ENCODE measurements at places on chromosomes 11 and 22.

- DNase-seq = no peak
Measured at GRCh38 chr11:32847511-32847910, 17.8 kb downstream of the PRRG4 start.

DNA sequence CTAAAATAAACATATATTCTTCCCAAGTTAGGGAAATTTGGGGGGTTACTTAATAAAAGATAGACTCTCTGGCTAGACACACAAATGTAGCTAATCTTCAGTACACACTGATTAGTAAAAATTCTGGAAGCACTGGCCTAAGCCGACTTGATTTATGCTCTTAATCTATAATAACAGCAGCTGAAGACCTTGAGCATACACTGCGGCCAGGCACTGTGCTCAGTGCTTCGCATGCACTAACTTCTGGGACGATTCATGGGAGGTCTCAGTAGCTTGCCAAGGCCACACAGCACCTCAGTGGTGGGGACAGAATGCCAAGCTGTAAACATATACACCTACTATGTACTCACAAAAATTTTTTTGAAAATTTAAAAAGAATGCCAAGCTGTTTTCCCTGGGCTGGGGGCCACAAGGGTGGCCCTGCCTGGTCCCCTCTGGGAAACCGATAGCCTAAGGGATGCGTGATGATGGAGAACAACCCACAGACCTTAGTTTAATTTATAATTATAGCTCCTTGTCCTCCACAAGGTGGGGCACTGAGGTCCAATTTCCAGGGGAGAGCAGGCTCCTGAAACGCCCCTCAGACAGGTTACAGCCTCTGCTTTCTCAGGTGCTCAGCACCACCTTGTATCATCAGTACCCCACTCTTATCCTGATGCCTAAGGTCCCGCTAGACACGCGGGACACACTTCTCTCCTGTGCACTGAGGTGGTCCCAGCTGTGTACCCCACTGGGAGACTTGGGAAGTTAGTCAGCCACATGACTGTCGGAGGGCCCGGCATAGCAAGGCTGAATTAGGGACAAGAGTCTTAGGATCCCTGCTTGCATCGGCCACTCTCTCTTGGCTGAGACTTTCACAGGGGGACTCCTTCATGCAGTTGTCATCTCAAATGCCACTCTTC is 20.1 kb downstream of the SERPIND1 start:
- DNase-seq = no peak

DNA sequence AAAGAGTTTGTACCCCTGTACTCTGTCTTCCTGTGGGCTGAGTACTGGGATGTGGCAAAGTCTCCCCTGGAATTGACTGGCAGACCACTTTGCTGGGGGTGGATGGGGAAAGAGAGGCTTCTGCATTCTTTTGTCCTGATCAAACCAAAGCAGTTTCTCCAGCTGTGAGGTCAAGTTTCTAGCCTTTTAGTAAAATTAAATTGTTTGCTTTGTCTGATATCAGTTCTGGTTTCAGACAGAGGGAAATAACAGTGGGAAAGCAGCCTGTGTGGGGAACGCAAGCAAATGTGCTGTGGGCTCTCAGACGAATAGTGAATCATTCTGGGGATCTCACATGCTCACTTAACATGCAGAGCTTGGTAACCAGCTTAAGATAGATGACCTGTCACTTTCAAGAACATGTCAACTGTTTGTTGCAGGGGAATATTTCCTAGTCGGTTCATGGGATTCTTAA is 151.6 kb downstream of the FAT3 start:
- no peak for DNase-seq

DNA sequence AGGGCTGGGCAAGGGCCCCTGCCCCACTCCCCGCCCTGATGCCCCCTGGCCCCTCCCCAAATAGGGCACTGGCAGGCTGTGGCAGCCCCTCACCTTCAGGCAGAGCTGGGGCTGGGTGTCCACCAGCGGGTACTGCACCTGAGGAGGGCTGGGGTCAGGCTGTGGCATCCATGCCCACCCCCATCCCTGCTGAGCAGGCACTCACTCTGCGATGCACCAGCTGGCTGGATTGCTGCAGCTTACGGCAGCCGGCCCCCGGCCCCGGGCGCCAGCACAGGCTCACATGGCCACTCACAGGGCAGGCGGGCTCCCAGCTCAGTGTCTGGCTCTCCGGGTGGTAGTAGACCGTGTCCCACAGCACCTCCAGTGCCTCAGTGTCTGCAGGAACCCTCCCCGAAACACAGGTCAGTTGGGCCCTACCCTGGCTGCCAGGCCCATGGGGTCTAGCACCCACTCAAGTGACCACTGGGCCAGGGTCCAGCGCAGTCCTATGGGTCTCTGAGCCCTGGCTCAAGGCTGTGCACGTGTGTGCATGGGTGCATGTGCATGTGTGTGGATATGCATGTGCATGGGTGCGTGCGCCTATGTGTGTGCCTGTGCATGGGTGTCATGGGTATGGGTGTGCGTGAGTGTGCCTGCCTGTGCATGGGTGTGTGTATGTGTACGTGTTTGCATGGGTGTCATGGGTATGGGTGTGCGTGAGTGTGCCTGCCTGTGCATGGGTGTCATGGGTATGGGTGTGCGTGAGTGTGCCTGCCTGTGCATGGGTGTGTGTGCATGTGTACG is 14.4 kb downstream of the IL17REL start:
- DNase-seq = no peak

DNA sequence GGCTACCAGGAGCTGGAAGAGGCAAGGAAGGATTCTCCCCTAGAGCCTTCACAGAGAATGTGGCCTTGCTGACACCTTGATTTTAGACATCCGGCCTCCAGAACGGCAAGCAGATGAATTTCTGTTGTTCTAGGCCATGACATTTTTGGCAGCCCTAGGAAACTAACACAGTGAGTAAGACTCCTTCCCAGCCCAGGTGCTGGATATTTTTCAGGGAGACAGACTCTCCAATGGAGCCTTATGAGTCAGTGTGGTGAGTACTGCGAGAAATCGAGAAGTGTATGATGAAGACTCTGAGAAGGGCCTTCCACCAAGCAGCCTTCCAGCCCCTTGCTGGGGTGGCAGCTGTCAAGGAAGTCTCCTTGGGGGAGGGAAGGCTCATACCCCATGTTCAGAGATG is 114.4 kb downstream of the OSBP2 start:
- no peak for DNase-seq

- no peak for DNase-seq
Measured at GRCh38 chr22:35611891-35612576, 5.1 kb downstream of the MB start.

DNA sequence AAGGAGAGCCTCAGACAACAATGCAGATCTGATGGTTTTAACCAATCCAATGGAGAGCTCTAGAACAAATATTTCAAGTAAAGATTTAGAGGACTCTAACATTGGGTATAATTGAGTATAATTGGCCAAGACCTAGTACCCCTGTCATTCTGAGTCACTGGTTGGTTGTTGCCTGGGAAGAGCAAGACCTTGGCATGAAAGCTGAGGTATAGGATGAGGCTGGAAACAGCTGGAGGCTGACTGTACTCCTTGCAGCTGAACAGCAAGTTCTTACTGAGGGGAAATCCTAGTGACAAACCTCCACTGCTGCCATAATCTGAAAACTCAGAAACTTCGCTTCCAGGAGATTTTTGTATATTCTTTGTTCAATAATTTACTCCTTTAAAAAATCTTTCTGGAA is 54.3 kb upstream of the MUC15 start:
- no peak for DNase-seq

DNA sequence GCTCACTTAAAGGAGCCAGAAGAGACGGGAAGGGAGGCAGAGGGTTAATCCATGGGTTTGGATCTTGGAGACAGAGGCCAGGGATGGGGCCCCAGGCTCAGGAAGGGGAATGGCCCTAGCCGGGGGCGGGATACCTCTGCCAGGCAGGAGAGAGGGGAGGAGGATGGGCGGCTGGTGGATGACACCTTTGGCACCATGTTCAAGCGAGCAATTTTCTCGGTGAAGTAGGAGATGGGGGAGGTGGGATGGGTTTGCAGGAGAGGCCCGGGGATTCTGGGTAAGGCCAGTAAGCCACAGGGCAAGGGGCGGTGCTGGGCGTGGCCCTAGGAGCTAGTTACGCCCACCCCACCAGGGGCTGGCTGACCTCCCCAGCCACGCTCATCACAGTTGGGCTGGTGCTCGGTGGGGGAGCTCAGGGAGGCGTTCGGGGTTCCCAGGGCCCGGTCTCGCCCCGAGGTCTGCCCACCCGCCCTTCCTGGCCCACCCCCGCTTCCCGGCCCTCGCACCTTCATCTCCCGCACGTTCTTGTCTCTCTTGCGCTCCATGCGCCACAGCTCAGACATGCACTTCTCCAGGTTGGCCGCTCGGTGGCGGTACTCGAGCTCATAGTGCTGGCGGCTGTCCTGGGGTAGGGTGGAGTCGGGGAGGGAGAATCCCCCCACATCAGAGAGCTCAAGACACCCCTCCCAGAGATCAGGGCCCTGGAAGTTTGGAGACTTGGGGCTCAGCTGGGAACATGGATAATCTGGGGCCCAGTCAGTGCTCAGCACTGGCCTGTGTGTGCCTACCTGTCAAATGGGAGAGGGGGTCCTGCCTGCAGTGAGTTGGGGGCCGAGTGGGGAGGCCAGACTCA is 12.7 kb downstream of the BAIAP2L2 start:
- no peak for DNase-seq

- DNase-seq = no peak
Measured at GRCh38 chr11:88315015-88315414, 22.5 kb downstream of the CTSC start.

DNA sequence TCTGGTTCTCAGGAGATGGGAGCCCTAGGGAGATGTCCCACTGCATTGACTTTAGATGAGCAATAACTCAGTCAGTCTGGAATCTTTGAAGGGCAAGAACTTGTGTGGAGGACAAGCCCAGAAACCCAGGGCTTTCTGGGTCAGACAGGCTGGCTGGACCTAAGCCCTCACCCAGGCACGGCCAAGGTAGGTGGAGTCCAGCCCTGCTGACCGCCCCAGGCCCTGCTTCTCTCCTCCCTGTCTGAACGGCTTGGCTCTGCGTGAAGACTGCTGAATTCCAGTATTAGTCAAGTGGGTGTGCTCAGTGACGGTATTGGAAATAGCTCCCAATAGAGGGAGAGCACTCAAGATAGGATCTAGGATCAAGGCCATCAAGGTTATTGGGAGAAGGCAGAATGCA is 6.1 kb downstream of the CXCR5 start:
- DNase-seq = no peak

DNA sequence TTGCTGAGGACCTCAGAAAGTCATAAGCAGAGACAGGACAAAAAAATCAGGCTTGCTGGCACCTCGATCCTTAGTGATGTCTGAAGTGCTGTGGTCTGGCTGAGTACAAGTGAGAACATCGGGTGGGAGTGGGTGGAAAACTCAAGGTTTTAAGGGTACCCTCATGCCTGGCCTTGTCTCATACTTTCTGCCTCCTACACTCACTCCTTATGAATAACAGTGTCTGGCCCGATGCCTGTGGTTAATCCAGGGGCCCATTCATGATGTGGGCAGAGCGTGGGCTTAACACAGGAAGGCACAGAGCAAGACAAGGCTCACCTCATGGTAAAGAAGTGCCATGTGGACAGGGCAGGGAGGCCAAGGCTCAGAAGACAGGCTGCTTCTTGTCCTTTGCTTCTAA is 11.0 kb upstream of the UCP3 start:
- no peak for DNase-seq

DNA sequence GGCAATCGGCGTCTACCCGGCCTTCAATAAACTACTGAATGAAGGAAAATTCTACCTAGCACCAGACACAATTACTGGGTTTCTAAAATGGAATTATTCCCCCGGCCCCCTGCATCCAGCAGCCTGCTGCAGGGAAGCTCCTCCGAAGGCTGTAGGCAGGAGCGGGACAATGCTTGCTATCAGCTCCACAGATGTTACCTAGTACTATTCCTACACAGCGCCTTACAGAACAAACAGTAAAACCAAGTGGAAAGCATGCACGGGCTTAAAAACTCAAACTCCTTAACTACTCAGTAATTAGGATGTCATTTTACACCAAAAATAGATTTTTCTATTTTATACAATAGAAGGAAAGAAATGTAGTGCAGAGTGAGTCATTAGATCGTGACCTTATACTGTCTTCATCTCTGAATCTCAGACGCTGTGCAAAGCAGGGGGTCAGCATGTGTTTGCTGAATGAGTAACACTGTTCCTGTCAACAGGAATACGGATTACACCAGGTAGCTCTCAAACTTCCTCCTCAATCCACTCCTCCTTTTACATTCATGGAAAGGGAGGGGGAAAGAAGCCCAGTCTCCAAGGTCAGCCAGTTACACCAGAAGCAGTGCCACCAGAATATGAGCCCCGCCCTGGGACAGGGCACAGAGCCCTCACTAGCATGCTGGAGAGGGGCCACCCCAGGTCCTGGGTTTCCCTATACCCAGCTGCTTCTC is 74.9 kb downstream of the PACSIN2 start:
- peak; percentile 78 for DNase-seq

DNA sequence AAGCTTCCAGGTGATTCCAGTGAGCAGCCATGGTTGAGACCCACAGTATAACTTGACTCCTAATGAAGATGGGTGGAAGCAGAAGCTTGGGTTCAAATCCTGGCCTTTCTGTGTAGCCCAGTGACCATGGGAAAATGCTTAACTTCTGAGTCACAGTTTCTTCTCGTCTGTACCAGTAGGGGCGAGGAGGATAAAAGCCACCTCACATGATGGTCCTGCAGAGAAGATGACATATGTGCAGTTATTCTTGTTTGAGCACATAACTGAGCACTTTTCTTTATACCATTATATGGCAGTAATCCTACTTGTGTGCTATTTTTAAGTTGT is 4.9 kb downstream of the TMEM109 start:
- DNase-seq = no peak

DNA sequence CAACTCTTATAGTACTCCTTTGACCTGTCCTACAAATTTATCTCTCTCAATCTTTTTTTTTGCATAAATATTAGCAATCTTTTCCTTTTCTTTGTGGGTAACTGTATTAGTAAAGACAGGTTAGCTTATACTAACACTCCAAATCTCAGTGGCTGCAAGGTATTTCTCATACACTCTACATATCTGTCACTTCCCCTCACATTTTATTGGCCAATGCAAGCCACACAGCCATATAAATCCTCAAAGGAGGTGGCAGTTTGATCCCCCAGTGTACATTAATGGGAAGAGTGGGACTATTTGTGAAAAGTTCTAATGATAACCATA is 42.6 kb upstream of the EED start:
- no peak for DNase-seq

- DNase-seq = no peak
Measured at GRCh38 chr11:73551677-73552076, 46.2 kb downstream of the FAM168A start.

GRCh38 chr11:112656772-112657428 is 304.3 kb upstream of the NCAM1 start:
- DNase-seq = no peak

- no peak for DNase-seq
Measured at GRCh38 chr11:45412051-45412471, 125.9 kb upstream of the SYT13 start.
